ENCODE measurements at places on chromosomes 7 and 10.

GRCh38 chr10:119408072-119408471 is 134.4 kb downstream of the RGS10 start:
- DNase-seq = no peak

GRCh38 chr7:83640731-83641537 is 8.0 kb downstream of the SEMA3E start:
- DNase-seq = no peak

GRCh38 chr7:73770002-73770859 is at the start of gene CLDN3:
Gene CLDN3, minus strand, starts transcription at chr7:73770270. Its CDS starts 221 bp downstream, at chr7:73770049.
- DNase-seq = no peak

- DNase-seq = no peak
These were observed 401.0 kb downstream of the PHF14 start for GRCh38 chr7:11374629-11375028.

DNA sequence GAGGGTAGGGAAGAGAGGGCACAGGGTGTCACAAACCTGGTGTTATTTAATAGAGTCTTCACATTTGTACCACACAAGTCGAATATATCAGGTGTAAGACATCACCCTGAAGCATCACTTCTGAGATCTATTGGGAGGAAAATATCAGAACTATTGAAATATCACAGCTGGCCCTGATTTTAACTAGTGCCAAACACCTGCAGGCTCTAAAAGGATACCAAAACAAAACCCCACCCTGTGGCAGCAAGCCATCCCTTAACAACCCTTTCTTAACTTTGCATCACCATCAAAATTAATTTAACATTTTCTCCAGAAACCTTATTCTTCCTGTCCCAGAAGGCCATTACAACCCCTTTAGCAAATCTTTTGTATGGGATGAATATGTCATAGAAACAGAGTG is 365.4 kb downstream of the SUGCT start:
- DNase-seq = no peak

DNA sequence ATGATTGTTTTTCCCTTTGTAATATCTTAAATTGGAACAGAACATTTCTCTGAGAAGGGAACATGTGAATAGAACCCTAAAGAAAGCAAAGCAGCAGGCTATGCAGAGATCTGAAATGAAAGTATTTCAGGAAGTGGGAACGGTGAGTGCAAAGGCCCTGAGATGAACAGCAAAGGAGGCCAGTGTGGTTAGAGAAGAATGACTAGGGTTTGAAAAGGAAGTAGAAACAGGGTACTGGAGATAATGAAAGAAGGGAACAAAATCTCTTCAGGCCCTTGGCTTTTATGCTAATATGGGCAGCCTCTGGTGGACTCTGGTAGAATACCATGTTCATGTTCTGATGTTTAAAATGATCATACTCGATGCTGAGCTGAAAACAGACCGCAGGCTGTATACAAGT is 22.2 kb downstream of the ARHGAP21 start:
- no peak for DNase-seq
